ENCODE measurements at places on chromosomes 7 and 10.

GRCh38 chr10:114487815-114488536, 83.7 kb upstream of the AFAP1L2 start:
- DNase-seq, result no peak

- DNase-seq, result no peak
Observed at GRCh38 chr7:108248821-108249220, 118.7 kb upstream of the LAMB4 start.

DNA sequence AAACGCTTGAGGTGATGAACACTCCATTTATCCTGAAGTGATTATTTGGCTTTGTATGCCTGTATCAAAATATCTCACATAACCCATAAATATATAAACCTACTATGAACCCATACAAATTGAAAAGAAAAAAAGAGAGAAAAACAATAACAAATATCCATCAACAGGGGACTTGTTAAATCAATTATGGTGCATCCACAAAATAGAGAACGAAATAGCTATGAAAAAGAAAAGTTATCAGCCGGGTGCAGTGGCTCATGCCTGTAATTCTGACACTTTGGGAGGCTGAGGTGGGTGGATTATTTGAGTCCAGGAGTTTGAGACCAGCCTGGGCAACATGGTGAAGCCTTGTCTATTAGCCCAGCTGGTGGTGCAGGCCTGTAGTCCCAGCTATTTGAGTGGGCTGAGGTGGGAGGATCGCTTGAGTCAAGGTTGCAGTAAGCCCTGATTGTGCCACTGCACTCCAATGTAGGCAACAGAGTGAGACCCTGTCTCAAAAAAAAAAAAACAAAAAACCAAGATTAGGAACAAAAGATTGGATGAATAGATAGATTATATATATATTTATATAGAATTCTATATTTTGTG, 30.6 kb upstream of the IFRD1 start:
- no peak for DNase-seq

DNA sequence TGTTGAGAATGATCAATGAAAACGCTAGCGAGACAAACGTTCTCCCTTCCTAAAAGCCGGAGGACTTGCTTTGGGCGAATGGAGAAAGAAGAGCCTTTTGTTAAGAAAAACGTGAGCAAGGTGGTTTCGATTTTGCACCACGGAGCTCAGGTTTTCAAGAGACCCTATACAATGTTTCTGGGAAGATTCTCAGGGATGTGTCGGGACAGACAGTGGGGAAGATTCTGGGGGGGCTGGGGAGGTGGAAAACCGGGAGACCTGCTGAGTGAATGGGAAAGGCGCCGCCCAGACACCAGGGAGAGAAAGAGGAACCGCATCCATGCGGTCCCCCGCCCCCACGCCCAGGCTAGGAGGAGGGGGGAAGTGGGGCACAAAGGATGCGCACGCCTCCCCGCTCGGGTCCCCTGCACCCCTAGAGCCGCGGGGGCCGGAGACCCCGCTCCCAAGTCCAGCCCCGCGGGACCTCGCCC, 745 bp downstream of the YWHAG start:
- DNase-seq, result peak; percentile 69

- DNase-seq, result no peak
Observed at GRCh38 chr7:104836976-104837375, 177.0 kb upstream of the KMT2E start.

DNA sequence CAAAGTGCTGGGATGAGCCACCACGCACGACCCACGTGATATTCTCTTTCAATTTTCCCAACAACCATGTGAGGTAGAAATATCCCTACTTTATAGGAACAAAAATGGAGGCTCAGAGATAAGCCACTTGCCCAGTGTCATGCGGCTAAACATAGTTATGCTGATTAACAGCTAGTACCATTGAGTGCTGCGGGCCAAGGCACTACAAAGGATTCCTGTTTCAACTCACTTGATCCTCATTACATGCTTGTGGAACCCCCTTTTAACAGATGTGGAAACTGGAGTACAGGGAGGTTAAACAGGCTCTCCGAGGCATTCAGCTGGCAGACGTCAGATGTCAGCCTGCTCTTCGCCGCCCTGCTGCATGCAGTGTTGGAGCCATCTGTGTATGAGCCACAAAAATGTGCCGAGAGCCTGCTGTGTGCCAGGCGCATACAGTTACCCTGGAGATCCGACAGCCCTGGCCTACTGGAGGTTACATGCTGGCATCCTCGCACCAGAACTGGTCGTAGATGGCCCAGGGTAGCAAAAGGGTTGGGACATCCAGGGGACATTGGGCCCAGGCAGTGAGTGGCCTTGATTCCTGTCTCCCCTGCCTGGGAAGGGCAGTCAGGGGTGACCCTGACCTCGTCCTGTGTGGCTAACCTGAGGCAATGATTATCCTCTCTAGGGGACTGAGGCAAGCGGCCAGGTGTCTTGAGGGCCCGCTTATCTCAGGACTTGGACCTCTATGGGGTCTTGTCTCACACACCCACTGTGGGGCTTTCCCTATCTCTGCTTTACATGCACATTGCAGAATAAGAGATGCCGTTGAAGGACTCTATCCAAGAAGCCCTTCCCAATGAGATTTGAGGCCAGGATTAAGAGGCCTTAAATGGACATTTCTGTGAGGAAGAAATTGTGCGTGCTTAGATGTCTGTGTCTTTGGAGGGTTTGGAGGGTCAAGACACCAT, 18.5 kb upstream of the SRGN start:
- DNase-seq, result no peak

GRCh38 chr10:110872984-110873923, 1.5 kb downstream of the PDCD4 start:
- DNase-seq, result no peak

All from midbrain (tissue), 1 donor.